Right lobe of liver (tissue), 6 donors: ENCODE measurements at places on chromosomes 13 and 19. TPM values are rescaled to one million over a fixed set of nuclear protein-coding genes. Genes with fewer than 3 reads are reported as not detected.

DNA sequence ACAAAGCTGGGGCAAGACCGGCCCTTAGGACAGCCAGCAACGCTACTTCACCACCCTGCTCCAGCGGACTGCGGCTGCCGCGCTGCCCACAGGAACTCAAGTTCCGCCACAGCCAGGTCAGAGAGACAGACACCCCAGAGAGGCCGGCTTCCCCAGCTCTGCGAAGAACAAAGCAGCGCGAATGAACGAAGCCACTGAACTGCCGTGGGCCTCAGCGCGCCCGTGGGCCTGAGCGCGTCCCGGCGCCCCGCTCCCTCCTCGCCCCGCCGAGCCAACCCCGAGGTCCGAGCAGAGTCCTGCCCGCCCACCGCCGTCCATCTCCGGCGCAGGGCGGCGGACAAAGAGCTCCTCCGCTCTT is 158.4 kb downstream of the RNF17 start:
- no peaks in the 10 kb centered on the region for H3K36me3 ChIP-seq
- H3K4me1 ChIP-seq = peaks cover 5% of the 10 kb centered on the region
- H3K27ac ChIP-seq = no peak overlapping the region

GRCh38 chr13:105153611-105154010 is 1381.9 kb downstream of the EFNB2 start:
- no peaks in the 10 kb centered on the region for H3K4me1 ChIP-seq
- no peak for DNase-seq
- H3K4me3 ChIP-seq = no peak overlapping the region
- no peaks in the 10 kb centered on the region for H3K36me3 ChIP-seq

DNA sequence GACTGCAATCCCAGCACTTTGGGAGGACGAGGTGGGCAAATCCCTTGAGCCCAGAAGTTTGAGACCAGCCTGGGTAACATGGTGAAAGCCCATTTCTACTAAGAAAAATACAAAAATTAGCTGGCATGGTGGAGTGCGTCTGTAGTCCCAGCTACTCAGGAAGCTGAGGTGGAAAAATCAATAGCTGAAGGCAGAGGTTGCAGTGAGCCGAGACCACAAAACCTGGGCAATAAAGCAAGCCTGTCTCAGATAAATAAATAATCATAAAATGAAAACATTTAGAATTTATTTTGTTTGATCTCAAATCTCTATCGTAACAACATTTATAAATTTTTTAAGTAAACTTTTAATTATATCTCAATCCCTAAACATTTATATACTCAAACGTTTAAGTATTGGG is 36.6 kb downstream of the USP12 start:
- no peak for DNase-seq
- no peak overlapping the region for H3K4me3 ChIP-seq
- no peaks in the 10 kb centered on the region for H3K4me1 ChIP-seq
- H3K36me3 ChIP-seq = no peaks in the 10 kb centered on the region
- H3K27ac ChIP-seq = peak overlapping the region; percentile 49

GRCh38 chr19:6076291-6076665 is 34.0 kb downstream of the RFX2 start:
- no peak overlapping the region for H3K4me3 ChIP-seq
- H3K4me1 ChIP-seq = peaks cover 7% of the 10 kb centered on the region
- no peak overlapping the region for H3K27ac ChIP-seq
- H3K27me3 ChIP-seq = no peaks in the 10 kb centered on the region
- DNase-seq = no peak

DNA sequence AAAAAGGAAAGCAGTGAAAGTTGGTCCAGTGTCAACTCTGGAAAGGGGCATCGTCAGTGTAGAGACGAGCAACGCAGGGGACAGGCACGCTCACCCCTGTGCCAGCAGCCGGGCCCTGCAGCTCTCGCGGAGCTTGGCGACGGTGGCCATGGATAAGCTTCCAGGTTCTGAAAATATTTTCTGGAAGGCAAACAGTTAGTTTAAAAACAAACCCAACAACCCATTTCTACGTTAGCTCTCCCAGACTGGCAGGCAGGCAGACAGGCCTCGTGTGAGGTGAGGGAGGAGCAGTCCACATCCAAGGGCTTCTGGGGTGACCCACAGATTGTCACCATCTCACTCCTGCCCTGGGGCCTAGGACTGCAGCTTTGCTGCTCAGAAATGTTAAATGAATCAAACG is 27.4 kb downstream of the LAMP1 start:
- DNase-seq = no peak
- no peaks in the 10 kb centered on the region for H3K27me3 ChIP-seq
- no peaks in the 10 kb centered on the region for H3K4me1 ChIP-seq
- no peaks in the 10 kb centered on the region for H3K36me3 ChIP-seq
- H3K4me3 ChIP-seq = no peak overlapping the region

GRCh38 chr13:22194106-22194805 is 523.4 kb downstream of the FGF9 start:
- no peak overlapping the region for H3K27ac ChIP-seq
- H3K27me3 ChIP-seq = no peaks in the 10 kb centered on the region
- no peaks in the 10 kb centered on the region for H3K4me1 ChIP-seq
- no peak for DNase-seq
- H3K4me3 ChIP-seq = no peak overlapping the region

DNA sequence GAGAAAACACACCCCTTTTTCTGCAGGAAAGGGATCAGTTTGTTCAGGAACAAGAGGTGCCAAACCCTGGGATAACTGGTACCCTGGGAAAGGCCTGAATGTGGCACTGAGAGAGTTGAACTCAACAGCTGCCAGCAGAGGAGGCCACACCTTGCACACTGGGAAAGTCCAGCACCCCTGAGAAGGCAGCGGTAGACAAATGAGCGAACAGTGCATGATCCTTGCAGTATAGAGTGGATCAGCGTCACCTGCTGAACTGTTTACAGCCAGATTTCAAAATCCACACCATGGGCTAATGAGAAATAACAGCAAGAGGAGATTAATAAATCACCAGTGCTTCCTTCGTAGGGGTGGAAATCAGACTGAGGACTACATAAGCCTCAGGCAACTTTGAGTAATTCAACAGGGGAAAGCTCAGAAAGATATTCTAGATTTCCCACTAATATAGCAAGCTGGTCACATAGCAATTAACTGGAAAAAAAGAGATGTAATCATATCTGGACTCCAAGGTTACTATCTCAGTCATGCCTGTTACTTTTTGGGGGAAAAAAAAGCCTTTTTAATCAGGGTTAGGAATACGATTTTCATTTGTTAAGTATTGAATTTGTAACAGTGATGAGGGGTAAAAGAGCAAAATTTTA is 52.0 kb downstream of the DCT start:
- H3K4me1 ChIP-seq = no peaks in the 10 kb centered on the region
- DNase-seq = no peak
- no peaks in the 10 kb centered on the region for H3K27me3 ChIP-seq
- no peaks in the 10 kb centered on the region for H3K36me3 ChIP-seq
- no peak overlapping the region for H3K4me3 ChIP-seq

DNA sequence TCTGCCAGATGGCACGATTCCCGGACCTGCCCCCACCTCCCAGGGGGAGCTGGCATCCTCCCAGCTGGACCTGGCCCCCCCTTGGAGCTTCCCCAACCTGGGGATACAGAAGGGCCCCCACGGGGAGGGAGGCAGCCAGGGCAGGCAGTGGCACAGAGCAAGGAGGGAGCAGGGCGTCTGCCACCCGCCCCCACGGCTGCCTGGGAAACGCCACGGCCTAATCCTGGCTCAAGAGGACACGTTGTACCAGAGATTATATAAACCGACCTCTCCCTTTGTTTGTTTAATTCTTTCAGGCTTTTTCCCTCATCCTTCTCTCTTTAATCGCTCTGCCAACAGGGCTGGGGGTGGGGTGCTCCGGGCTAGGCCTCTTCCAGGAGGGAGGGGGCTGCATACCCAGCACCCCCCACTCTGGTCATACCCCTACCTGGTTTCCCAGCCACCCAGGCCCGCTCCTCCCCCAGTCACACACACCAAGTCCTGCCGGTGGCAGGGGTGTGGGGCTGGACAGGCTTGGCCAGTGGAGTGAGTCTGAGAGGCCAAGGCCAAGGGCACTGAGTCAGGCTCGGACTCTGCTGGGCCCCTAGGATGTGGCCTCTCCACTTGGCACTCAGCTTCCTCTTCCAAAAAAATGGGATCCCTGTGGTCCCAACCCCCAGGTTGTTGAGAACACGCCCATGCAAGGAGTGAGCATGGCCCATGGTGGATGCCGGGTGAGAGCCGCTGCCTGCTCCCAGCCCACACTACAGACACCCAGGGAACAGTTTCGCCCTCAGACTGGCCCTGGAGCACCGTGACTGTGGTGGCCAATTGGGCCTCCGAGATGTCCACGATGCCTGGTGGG is 29.5 kb upstream of the NFIC start:
- no peak overlapping the region for H3K4me3 ChIP-seq
- H3K4me1 ChIP-seq = peaks cover 9% of the 10 kb centered on the region
- H3K27me3 ChIP-seq = no peaks in the 10 kb centered on the region

GRCh38 chr13:24693862-24694471 is 13.8 kb downstream of the ATP12A start:
- no peak overlapping the region for H3K4me3 ChIP-seq
- no peaks in the 10 kb centered on the region for H3K27me3 ChIP-seq
- DNase-seq = peak; percentile 58
- H3K4me1 ChIP-seq = no peaks in the 10 kb centered on the region

- no peaks in the 10 kb centered on the region for H3K4me1 ChIP-seq
- no peaks in the 10 kb centered on the region for H3K27me3 ChIP-seq
- no peak for DNase-seq
- no peak overlapping the region for H3K27ac ChIP-seq
Observed at GRCh38 chr13:41562083-41562482, 104.7 kb downstream of the RGCC start.

- no peak overlapping the region for H3K27ac ChIP-seq
- H3K4me1 ChIP-seq = no peaks in the 10 kb centered on the region
- no peak for DNase-seq
- no peak overlapping the region for H3K4me3 ChIP-seq
- H3K27me3 ChIP-seq = no peaks in the 10 kb centered on the region
- H3K36me3 ChIP-seq = peaks cover 9% of the 10 kb centered on the region
Observed at GRCh38 chr13:46736541-46737310, 60.2 kb downstream of the ESD start.

GRCh38 chr13:80141123-80141849 is 199.6 kb downstream of the SPRY2 start:
- H3K4me1 ChIP-seq = no peaks in the 10 kb centered on the region
- H3K27me3 ChIP-seq = no peaks in the 10 kb centered on the region
- no peak overlapping the region for H3K4me3 ChIP-seq
- H3K27ac ChIP-seq = no peak overlapping the region
- no peak for DNase-seq
- no peaks in the 10 kb centered on the region for H3K36me3 ChIP-seq

DNA sequence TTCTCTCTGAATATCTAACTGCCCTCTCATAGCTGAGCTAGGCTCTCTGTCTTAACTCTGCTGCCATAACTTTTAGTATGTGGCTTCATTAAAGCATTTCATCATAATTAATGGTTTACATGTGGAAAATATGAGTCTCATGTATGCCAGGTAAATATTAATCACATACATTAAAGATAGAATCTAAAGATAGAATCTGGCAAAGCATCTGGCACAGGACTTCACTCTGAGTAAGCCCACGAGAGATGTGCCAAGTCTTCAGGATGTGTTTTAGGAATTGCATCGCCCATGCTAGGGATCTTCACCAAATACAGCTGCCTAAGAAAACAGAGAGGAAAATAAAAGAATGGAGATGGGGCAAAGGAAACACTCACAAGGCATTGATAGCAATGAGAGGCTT is 285.8 kb downstream of the DIAPH3 start:
- H3K27me3 ChIP-seq = no peaks in the 10 kb centered on the region
- H3K4me3 ChIP-seq = no peak overlapping the region
- H3K4me1 ChIP-seq = no peaks in the 10 kb centered on the region

GRCh38 chr13:113813749-113814434 is 50.0 kb downstream of the GAS6 start:
- no peak overlapping the region for H3K27ac ChIP-seq
- H3K4me1 ChIP-seq = no peaks in the 10 kb centered on the region
- H3K4me3 ChIP-seq = no peak overlapping the region
- no peaks in the 10 kb centered on the region for H3K27me3 ChIP-seq

GRCh38 chr13:40316301-40316700 is 350.1 kb downstream of the FOXO1 start:
- no peaks in the 10 kb centered on the region for H3K4me1 ChIP-seq
- H3K4me3 ChIP-seq = no peak overlapping the region

DNA sequence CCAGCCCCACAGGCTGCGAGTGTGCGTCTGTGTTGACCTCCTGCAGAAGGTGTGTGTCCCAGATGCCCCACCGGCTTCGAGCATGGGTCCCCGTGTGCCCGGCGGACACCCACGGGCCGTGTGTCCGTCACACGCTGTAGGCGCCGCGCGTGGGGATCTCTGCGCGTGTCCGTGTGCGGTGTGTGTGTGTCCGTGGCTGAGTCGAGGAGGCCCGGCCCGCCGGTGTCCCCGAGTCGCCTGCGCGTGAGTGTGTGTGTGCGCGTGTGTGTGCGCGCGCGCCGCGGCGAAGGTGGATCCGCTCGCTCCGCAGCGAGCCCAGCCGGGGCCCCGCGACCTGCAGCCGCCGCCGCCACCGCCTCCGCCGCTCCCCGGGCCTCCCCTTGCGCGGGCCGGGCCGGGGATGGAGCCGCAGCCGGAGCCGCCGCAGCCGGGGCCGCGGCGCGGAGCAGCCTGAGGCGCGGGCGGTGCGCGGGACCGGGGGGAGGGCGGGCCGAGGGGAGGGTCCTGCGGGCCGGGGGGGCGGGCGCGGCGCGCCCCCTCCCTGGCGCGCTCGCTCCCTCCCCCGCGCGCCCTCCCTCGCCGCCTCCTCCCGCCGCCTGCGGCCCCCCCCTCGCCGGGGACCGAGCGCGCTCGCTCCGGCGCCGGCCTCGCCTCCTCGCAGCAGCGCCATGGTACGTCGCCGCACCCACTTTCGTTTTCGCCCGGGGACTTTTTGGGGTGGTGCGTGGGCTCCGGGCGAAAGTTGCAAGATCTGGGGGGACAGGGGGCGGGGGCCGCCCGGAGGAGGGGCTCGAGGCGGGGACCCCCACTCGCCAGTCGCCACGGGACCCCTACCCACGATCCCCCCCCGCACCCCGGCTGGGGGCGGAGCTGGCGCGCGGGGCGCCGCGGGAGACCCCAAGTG is 7.1 kb upstream of the NFIC start:
- H3K27ac ChIP-seq = peak overlapping the region; percentile 98
- peak; percentile 80 for DNase-seq

GRCh38 chr13:33606692-33607091 is 211.3 kb upstream of the RFC3 start:
- no peak overlapping the region for H3K4me3 ChIP-seq
- H3K27me3 ChIP-seq = no peaks in the 10 kb centered on the region
- peaks cover 14% of the 10 kb centered on the region for H3K4me1 ChIP-seq
- H3K27ac ChIP-seq = no peak overlapping the region
- DNase-seq = no peak

- no peak overlapping the region for H3K4me3 ChIP-seq
- H3K27ac ChIP-seq = no peak overlapping the region
- DNase-seq = no peak
- H3K36me3 ChIP-seq = no peaks in the 10 kb centered on the region
- no peaks in the 10 kb centered on the region for H3K27me3 ChIP-seq
- no peaks in the 10 kb centered on the region for H3K4me1 ChIP-seq
Observed at GRCh38 chr13:43489233-43489632, 297.5 kb downstream of the ENOX1 start.

The CEACAM6 gene
- total RNA-seq = 0.27 TPM

The KLK12 gene
- total RNA-seq = not detected

The ZNF426 gene
- 4.4 TPM for total RNA-seq

The HSPH1 gene
- 30.2 TPM for total RNA-seq

The NTF4 gene
- total RNA-seq = not detected

The RAB8A gene
- 71.3 TPM for total RNA-seq

The MISP gene
- total RNA-seq = not detected

The PLVAP gene
- total RNA-seq = 16.6 TPM

The CNN1 gene
- total RNA-seq = 8.5 TPM
